ENCODE measurements at places on chromosomes 3 and 15.
A peak's percentile ranks its signal among the peaks of the same experiment; 100 is the strongest.

DNA sequence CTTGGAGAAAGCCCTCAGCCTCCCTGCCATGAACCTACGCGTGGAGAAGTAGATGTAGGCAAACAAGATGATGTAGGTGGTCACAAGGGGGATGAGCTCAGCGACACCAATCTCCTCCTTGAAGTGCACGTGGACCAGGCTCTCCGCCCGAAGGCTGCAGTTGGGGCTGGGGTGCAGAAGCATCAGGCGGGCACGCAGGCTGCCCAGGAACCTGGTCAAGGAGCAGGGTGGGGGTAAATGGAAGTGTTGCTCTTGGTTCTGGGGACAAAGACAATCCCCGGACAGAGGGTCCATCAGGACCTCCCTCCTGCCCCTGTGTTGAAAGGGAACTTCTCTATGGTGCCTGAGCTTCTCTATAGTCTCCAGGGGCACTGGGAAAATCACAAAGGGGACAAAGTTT is 45.1 kb downstream of the PTPN23 start:
- DNase-seq: no peak

- no peak for DNase-seq
Observed at GRCh38 chr3:37736624-37737023, 125.1 kb upstream of the CTDSPL start.

DNA sequence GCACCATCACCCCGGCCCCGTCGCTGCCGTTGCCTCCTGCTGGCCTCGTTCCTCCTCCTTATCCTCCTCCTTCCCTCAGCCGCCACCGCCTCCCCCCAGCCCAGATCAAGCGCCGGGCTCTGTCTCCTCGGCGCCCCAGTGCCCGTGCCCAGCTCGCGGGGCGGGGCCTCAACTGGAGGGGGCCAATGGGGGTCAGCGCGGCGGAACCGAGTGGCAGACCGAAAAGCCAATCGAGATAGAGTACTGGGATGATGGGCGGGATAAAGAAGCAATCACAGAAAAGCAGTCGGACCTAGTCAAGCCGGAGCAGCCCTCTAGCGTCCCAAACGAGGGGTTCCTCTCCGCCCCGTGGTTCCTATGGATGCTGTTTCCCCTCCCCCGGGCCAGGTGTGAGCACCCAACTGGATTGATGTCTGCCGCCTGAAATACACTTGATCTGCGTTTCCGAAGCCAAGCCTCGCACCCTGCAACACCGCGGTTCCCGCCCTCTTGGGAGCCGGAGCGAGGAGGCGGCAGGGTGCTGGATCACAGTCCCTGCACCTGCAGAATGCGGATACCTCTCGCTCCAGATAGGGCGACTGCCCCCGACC is at the start of gene FRMD5:
FRMD5 (minus strand) TSS at position 121 of the 590 bp plus-strand sequence.
- DNase-seq: peak; percentile 97

DNA sequence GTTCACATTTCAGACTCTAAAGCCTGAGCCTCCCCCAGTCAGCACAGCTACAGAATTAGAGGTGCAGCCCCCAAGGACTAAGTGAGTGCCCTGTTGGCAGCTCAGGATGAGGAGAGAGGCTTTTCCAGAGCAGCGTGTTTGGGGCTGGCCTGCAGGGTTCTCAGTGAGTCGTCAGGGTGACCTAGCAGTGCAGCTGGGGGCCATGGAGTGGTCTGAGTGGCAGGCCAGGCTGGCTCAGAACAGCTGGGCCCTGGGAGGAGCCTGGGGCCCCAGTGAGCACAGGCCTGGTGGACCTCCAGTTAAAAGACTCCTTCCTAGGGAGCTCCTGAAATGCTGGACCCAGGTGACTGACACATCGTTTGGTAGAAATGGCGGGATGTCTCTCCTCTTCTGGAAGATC is 108.3 kb downstream of the SLC49A4 start:
- no peak for DNase-seq

DNA sequence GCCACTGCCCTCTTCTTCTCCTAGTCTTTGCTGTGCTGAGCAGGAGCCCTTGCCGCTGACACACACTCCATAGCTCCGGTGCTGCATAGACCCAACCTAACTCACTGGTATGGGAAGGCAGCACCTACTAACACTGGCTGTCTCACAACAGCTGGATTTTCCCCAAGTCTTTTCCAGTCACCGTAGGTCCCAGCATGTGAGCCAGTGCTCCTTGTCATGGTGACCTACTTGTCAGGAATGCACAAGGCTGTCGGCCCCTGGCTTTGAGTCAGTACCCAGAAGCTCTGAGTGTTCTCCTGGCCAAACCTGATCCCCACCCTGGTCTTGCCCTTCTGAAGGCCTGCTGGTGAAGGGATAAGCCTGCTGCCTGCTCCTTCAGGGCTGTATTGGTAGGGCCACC is 25.7 kb downstream of the AMOTL2 start:
- DNase-seq: peak; percentile 86

DNA sequence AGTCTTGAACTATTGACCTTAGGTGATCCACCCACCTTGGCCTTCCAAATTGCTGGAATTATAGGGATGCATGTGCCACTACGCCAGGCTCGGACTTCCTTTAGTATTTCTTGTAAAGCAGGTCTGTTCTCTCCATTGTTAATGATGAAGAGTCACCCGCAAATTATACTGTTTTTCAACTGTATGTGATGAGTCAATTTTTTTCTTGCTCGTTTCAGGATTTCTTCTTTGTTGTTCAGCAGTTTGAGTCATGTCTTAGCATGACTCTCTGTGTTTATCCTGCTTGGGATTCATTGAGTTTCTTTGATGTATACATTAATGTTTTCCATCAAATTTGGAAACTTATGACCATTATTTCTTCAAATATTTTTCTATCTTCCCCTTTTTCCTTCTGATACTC is 28.9 kb downstream of the GRAMD1C start:
- DNase-seq: peak; percentile 94

DNA sequence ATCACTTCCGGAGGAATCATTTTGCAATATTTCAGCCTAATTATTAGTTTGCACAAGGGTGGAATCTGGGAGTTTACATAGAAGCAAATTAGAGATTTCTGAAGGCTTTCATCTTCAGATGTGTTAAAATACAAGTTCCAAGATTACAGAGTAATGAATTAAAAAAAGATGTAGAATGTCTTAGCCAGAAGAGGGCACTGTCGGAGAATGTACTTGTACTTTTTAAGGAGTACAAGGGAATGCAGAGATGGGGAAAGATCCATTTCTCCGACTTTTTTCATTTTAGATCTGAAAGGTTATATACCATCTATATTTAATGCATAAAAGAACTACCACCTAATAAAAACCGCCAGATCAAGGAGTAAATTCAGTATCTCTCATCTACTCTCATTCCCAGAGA is 43.1 kb upstream of the WDR5B start:
- peak; percentile 60 for DNase-seq

GRCh38 chr15:86336051-86336788 is 256.5 kb downstream of the AGBL1 start:
- peak; percentile 100 for DNase-seq

GRCh38 chr15:42404461-42405235 is 45.3 kb downstream of the CAPN3 start:
- DNase-seq: no peak

DNA sequence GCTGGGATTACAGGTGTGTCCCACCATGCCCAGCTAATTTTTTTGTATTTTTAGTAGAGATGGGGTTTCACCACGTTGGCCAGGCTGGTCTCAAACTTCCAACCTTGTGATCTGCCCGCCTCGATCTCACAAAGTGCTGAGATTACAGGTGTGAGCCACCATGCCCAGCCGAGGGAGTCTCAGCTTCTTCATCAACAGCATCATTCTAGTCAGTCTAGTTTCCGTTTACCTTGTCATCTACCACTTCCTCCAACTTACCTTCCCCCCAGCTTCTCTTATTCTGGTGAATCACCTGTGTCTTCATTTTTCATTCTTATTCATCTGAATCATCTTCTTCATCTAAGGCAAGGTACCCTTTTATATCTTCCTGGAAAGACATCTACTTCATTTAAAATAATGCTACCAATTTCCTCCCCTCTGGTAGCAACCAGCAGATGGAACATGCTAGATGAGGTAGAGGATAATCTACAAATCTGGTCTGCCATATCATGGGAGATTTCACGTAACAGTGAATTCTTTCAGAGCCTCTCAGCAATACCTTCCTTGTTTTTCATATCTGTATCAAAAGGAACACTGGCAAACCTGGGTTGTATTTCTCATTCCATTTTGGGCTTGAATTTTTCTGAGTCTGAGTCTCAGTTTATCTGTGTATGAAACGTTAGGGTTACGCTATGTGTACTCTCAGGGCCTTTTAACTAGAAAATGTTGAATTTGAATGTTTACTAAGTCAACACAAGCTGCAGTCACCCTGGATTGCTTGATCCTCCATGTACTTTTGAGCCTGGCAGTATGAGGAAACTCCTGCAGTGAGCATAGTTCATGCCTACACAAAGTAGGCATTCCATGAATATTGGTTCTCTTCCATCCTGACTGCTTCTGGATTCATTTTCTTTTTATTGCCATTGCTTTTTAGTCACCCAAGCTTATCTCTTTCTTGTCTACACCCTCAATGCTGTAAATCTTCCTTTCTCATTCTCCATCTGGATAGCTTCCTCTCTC is 16.8 kb downstream of the LPP start:
- peak; percentile 89 for DNase-seq

DNA sequence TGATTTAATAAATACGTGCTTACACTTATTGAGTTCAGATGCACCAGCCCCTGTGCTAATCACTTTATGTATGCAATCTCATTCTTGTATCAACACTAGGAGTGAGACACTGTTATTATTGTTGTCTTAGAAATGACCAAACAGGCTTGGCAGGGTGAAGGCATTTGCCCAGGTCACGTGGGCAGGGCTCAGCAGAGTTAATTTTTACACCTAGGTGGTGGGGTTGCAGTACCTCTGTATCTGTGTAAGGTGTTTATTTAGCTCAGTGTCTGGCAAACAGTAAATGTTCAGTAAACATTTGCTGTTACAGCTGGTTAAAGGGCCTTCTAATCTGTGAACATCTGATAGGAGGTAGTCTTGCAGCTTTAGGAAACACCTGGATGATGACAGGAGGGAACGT is 200.0 kb downstream of the CACNA2D3 start:
- peak; percentile 1 for DNase-seq

DNA sequence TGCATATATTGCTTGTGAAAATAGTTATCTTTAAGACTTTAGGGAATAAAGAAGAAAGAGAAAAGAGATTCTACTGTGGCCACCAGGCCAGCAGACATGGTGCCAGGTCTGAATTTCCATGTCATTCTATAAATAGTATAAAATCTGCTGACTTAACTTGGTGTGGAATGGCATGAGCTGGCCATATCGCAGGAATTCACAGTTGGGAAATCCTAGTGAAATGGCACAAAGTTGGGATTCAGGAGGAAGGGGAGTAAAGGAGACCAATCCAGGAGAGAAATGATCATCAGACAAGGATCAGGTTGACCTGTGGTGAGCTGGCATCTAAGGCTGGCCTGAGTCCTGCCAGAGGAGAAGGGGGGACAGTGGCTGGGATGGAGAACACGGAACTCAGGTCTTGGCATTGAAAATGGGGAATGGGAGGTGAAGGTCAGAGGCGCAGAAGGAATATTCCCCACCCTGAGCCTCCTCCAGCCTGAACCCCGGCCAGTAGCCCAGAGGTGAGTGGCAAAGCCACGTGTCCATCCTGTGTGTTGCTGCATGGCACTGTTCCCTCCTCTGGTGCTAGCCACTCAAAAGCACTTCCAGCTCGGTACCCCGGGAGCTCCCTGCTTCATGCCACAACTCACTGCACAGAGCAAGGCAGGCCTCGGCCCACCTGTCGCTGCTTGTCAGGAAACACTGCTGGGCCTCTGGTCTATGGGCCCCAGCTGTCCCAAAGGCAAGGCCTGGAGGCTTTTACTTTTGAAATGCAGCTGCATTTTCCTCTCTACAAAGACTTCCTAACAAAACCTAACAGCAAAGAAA is 51.4 kb downstream of the SSUH2 start:
- no peak for DNase-seq

- no peak for DNase-seq
Observed at GRCh38 chr3:112247900-112248299, 46.1 kb downstream of the SLC9C1 start.

DNA sequence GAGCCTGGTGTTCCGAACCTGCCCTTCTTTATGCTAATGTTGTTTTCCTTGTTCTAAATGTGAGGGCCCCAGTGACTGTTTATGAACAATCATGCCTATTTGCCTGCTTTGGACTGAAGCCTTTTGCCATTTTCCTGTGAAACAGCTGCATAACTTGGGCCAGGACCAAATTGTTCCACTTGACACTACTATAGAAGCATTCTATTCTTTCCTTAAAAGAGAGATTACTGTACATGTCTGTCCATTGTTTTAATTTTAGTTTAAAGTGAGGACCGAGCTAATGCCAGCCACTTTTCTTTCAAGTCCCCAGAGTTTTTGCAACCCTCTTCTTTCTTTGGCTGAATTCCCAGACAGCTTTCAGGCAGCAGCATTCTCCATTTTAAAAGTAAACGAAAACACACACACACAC is 980.3 kb downstream of the CADM2 start:
- no peak for DNase-seq

DNA sequence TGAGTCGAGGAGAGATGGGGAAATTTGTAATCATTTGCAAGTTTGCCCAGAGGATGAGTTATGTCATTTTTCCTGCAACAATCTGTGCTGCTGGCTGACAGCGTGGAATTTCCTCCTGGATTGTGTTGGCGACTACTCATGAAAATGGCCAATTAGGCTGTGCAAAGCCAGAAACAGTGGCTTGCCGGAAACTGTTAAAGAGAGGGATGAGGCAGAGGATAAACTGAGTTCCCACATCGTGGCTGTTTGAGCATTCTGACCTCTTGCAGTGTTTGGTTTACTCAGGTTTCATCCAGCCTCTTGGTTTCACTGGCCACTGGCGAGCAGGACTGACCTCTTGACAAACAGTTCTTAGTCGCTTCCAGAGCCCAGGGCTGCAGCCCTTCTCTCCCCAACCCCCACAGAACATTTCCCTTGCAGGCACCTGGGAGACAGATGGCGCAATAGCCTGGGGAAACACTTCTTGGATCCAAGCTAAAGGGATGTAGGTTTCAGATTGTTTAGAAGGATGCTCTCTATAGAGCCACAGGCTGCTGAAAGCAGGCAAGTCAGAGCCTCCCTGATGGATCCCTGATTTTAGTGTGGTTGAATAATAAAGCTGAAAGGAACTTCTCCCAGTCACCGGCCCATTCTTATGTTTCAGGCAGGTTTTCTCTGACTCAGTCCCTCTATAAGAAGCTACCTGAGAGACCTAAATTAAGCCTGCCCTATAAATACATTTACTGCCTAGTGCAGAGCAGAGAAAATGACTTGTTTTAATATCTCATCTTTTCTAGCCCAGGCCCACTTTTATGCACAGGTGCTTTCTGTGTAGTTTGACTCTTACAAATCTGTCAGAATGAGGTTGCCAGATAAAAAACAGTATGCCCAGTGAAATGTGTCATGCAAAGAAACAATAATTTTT is 92.8 kb upstream of the UBE2E1 start:
- DNase-seq: peak; percentile 42

- DNase-seq: peak; percentile 82
Observed at GRCh38 chr3:189726277-189726676, 95.1 kb downstream of the TP63 start.

DNA sequence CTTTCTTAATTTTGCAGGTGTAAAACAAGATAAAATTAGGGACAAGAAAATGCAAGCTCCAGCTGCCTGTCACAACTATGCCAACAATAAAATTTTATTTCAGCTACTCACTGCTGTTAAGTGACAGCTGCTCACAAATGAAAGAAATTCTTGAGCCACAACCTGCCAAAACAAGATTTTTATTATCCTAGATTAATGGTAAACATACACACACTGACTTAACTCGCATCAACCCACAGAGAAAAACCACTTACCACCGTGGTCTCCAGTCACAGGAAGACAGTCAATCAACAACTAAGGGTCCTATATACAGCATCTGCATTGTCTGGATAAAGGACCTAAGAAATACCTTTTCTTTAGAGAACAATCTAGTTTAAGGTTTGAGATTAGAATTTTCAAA is 31.3 kb downstream of the EFL1 start:
- no peak for DNase-seq
